Endodermal cell (in vitro differentiated cells): ENCODE measurements at places on chromosomes 2 and 18. TPM values are rescaled to one million over a fixed set of nuclear protein-coding genes. Genes with fewer than 3 reads are reported as not detected.
A peak's percentile ranks its signal among the peaks of the same experiment; 100 is the strongest.

GRCh38 chr2:105849431-105850179 is 104.9 kb downstream of the NCK2 start:
- no peak for DNase-seq

- no peak for DNase-seq
These were observed 635.0 kb downstream of the TSN start for GRCh38 chr2:122390406-122390805.

Gene SMYD1
- total RNA-seq, result not detected in 2 replicates

GRCh38 chr2:96869822-96870625 is at the start of gene SEMA4C:
SEMA4C (minus strand) TSS chr2:96870080; CDS start chr2:96867886, 2,194 bp downstream.
- peak; percentile 84 for DNase-seq

Gene OSR1
- total RNA-seq, result 0.29 TPM in 1 of 2 replicates, not detected in the other

GRCh38 chr18:40935423-40935822 is 1019.6 kb upstream of the PIK3C3 start:
- DNase-seq, result no peak

Gene PSMG2
- total RNA-seq, result 63.9 and 65.5 TPM in 2 replicates

GRCh38 chr2:185374878-185375277 is 363.7 kb upstream of the FSIP2 start:
- DNase-seq, result no peak

- DNase-seq, result no peak
These were observed 110.9 kb downstream of the NAB1 start for GRCh38 chr2:190759749-190760213.

Gene PRSS56
- total RNA-seq, result not detected in 2 replicates

DNA sequence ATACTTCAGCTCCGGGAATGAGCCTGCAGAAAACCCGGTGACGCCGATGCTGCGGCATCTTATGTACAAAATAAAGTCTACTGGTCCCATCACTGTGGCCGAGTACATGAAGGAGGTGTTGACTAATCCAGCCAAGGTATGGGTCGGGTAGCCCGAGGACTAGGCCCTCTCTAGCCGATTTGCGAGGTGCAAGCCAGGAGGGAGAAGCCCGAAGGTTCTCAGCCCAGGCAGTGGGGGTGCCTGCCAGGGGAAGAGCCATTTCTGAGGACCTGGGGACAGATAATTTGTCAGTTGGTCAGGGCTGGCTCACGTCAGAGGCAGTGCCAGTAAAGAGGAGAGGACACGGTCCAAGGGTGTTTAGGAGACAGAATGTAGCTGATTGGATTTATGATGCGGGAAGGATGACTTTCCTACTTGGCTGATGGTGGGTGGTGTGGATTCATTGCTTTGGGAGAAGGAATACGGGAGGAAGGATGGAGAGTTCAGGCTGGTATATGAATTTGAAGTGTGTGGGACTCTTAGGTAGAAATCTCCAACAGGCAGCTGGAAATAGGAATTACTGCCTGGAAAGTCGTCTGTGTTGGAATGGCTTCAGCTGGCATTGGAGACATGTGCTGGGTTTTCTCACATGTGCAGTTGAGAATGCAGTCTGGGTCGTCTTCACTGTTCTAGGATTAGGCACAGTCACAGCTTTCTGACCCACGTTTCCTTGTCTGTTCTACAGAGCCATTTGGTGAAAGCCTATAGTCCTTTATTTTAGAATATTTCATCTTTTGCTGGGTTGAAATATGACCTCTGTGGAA is 874 bp downstream of the NDUFAF7 start:
- DNase-seq, result peak; percentile 57

DNA sequence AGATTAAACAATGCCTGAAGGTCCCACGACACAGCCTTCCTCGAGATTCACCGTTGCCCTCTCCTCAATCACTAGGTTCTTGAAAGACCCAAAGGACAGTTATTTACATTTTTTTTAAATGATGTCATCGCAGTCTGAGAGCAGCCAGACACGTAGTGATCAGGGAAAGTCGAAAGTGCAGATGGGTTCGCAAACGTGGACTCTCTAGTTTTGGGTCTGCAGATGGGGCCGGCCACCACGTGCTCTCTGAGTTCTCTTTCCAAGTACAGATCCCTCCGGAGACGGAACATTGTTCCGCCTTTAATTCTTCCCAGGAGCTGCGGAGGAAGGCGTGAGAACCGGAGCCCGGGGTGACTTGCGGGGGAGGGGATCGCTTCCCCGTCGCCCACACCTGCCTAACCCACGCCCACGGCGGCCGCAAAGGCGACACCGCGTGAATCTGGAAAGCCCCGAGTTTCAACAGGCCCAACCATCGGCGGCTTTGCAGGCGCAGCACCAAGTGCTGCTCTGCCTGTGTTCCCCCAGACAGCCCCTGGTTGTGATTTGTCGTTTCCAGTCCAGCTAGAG is 54.3 kb downstream of the PKDCC start:
- peak; percentile 83 for DNase-seq

Gene RGPD5
- 124 to 174 TPM (median 161 TPM) in 3 replicates for total RNA-seq

DNA sequence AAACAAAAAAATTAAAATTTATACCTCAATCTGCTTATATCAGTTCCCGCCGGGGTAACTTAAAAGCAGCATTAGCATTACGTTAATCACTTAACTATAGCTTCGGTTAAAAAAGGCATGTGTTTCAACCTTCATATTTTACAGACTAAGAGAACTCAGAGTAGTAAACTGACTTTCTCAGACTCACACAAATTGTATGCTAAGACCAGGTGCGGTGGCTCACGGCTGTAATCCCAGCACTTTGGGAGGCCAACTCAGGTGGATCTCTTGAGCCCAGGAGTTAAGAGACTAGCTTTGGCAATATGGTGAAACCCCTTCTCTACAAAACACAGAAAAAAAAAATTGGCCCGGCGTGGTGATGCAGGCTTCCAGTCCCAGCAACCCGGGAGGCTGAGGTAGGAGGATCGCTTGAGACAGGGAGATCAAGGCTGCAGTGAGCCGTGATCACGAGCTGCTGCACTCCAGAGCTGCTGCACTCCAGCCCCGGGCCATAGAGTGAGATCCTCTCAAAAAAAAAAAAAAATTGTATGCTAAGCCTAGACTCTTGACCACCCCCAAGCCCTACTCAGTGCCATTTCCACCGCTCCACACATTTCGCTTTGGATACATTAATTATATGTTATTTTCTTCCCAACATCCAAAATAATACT is 2.4 kb downstream of the HNRNPLL start:
- peak; percentile 57 for DNase-seq

GRCh38 chr2:127566576-127566975 is 31.1 kb downstream of the MYO7B start:
- DNase-seq, result peak; percentile 59

DNA sequence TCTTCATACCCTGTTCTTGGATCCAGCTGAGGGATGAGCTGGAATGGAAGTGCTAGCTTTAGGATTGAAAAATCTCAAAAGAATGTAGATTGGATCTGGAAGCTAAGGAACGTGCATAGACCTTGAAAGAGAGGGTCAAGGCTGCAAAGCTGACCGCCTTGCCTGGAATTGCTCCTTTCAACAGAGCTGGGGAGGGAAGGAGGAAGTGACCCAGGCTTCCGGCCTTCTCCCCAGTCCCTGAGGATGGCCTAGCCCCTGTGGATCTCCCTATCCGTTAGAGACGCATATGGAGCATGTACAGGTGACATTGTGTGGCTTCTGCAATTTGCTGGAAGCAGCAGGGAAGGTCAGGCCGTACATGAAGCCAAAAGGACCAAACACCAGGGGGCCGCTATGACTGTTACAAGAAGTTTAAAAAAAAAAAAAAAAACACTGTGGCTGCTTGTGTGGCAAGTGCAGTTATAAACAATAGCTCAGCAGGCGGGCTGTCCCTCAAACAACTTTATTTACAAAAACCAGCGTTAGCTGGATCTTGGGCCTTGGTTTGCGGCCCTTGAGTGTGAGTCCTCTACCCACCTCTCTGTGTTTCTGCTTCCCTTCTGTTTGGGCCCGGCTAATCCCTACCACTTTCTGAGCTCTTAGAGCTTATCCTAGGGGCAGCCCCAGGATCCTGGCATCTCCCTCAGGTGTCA is 227.6 kb downstream of the SEPTIN10 start:
- peak; percentile 75 for DNase-seq

Gene TEKT4
- total RNA-seq, result not detected in 2 replicates

- no peak for DNase-seq
These were observed 41.3 kb downstream of the RALB start for GRCh38 chr2:120294008-120294340.
